NCI-H2171 (cell line): ENCODE measurements at places on chromosomes 7 and 10.

- no peak for DNase-seq
Measured at GRCh38 chr7:136446751-136447150, 421.7 kb upstream of the CHRM2 start.

DNA sequence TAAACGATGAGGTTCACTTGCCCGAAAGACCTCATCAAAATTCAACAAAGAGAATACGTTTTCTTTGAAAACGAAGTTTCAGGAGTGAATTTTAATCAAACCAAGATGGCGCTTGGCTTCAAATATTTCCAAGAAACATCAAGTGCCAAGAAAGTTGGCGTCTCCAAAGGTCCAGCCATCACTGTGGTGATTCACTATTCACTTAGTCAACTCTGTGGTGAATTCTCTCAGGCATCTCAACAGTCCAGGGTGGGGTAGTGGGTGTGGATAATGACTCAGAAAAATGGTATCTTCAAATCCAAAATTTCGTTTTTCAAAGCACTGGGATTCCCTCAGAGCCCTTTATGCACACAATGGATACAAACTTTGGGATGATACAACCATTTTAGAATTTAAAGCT is 133.1 kb downstream of the SVIL start:
- no peak for DNase-seq

GRCh38 chr10:124944982-124945381 is 3.1 kb downstream of the ZRANB1 start:
- no peak for DNase-seq

DNA sequence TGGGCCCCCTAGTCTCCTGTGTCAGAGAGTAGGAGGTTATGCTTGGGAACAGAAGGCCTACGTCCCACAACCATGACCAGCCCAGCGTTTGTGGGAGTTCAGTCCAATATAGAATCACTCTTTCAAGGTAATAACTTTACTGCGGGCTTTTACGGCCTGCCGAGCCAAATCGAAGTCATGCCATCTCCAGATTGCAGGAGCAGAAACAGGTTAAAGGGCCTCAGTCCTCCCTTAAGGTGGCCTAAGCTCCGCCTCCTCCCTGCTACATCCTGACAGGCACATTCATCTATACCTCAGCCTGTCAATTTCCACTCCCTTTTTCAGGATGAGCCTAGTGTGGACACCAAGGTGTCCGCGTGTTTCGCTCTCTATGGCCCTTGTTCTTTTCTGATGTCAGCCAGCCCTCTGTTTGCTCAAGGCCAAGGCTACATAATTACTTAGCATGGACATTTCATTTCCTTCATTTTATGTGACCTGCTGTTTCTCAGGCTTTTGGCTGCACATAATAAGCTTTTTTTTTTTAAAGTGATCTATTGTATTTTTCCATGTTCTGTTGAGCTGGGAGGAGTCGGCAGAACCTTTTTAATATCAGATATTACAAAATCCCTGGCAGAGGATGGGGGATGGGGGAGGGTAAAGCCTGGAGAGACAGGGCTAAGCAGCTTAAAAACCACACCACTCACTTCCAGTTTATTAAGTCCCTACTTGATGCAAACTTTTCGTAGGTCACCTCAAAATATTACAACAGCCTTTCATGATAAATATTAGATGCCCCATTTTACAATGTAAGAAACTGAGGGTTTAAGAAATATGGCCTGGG is 84.6 kb downstream of the CACNB2 start:
- DNase-seq = no peak

DNA sequence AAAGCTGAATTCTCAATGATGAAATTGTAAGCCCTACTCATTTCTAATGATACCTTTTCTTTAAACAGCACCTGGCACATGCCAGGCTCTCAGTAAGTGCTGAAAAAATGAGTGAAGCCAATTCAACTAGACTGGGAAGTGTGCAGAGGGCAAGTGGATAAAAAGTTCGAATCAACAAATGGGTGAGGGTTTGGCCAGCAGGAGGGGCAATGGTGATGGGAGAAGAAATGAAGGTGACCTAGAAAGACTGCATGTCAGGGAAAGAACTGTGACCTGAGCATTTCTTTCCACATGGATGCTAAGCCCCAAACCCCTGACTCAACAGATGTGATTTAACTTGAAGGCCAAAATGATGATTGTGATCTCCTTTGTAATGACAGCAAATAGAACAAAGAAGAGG is 54.6 kb downstream of the DKK1 start:
- DNase-seq = no peak

DNA sequence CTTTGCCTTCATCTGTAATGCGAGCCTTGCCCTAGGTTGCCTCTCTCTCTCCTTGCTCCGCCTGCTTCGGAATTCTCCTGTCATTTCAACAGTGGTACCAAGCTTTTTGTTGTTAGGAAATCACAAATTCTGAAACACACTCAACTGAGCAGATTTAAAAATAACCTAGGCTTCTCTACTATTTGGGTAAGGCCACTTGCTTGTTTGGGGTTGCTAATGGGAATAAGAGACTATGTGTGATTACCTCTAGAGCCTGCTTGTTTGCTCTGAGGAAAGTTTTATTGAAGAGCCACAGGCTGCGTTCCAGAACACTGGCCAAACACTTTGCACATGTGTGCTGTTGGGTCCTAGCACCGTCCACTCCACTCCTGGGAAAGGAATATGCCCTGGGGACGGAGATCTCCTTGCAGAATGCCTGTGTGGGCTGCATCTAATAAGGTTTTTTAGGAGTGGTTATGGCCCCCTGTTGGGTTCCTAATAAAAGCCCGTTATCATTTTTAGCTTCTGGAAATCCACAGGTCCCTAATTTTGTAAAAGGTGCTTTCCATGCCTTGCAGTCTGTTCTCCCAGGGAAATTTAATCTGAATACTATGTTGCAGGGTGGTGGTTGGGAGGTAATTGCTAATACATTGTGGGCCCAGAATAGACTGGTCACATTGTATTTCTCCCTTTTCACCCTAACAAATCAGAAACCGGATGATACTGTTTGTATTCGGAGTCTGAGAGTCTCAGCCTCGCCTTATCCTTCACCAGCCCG is 68.7 kb upstream of the KLF6 start:
- DNase-seq = no peak

DNA sequence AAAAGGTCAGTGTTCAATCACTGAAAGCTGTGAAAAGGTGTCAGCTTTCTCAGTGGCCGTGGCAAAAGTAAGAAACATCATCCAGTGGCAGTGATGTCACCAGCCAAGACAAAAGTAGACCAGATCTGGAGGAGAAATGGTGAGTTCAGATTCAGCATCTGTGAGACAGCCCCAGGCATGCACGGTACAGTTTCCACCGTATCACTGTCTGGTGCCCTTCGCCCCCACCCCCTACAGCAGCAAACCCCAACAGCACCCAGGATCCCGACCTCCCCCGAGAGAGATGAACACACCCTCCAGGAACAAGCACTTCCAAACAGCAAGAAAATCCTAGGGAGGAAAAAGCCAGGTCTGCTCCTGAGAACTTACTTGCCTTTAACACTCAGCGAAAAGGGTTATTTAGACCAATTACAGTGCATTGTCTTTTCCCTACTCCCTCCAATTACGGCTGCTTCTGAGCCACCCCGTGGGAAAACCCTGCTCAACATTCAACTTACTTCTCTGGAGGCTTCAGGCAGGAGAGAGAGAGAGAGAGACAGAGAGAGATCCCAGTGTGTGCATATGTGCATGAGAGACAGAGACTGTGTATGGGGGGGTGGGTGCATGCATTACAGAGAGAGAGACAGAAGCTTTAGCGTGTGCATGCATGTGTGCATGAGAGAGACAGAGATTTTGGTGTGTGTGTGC is 189.6 kb downstream of the GRID1 start:
- DNase-seq = no peak

- no peak for DNase-seq
Measured at GRCh38 chr10:127836966-127837365, 55.8 kb downstream of the CLRN3 start.

DNA sequence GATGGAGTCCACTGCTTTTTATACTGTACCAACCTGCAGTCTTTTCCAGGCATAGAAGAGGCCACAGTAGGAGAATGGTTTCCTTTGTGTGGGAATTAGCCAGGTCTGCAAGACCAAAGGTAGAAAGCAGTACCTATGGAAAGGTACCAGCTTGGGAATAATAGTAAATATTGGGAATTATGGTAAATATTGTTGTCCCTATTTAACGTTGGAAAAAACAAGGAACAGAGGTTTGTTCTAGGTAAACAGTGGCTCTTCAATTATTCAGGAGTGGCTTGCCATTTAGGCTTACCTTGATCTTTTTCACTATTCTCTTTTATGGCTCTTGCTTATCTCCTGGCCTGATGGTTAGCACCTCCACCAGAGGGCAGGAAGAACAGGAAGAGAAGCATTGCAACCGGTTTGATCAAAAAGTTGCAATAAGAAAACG is 43.9 kb upstream of the GSAP start:
- no peak for DNase-seq

- DNase-seq = no peak
Measured at GRCh38 chr7:113122744-113123143, 4.4 kb upstream of the SMIM30 start.

GRCh38 chr10:73843261-73843660 is 31.1 kb downstream of the CAMK2G start:
- DNase-seq = no peak

DNA sequence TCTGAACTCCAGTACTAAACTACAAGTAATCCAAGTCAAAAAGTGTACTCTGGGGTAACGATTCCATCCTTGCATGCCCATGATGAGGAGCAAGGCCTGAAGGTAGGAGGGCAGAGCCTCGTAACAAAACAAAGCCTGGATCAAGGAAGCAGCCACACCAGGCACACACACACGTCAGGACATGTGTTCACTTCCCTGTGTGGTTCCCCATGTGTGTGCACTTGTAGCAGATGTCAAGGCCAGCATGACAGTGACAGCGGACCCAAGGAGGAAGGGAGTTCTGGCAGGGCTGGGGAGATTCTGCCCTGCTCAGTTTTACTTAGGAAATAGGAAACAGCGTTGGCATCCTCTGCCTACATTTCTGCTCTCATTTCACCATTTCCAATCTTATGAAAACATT is 92.8 kb downstream of the ALOX5 start:
- no peak for DNase-seq

DNA sequence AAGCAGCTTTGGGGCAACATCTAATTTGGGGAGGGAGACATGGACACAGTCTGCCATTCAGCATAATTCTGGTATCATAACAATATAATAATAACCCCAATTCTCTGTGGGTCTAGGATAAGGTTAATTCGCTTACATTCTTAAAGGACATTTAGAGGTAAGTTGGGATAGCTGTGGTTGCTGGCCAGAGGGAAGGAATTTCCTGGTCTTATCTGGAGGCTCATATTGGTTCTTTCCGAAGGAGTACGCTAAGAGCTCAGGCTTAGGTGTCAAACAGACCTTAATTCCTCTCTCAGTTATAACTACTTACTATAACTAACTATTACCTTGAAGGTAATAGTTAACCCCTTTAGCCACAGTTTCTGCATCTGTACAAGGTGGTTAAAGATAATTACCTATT is 68.8 kb downstream of the SPAG6 start:
- DNase-seq = no peak

GRCh38 chr10:43258562-43259212 is 8.2 kb downstream of the RASGEF1A start:
- no peak for DNase-seq

GRCh38 chr10:84076047-84076388 is 63.3 kb upstream of the GHITM start:
- DNase-seq = no peak

DNA sequence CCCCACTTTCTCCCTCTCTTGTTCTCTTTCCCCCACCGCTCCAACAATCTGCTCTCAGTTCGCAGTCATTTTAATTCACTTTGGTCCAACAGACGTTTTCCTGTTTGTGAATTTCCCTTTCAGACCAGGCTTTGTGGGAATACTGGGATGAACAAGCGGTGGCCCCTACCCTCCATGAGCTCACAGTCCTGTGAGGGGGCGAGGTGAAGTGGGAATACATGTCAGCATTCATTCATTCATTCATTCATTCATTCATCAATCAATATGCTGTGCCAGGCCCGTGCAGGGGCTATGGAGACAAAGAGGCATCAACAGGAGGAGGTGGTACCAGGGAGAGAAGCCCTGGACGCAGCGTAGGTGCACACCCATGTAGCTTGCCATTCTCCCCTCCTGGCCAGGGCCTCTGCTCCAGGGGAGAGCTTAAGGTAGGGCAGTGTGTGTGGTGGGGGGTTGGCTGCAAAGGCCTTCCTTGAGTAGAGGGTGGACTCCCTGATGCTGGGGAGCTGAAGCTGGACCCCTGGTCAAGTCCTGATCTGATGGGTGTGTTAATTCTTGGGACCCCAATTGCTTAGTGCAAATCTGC is 16.1 kb downstream of the PRF1 start:
- DNase-seq = no peak

DNA sequence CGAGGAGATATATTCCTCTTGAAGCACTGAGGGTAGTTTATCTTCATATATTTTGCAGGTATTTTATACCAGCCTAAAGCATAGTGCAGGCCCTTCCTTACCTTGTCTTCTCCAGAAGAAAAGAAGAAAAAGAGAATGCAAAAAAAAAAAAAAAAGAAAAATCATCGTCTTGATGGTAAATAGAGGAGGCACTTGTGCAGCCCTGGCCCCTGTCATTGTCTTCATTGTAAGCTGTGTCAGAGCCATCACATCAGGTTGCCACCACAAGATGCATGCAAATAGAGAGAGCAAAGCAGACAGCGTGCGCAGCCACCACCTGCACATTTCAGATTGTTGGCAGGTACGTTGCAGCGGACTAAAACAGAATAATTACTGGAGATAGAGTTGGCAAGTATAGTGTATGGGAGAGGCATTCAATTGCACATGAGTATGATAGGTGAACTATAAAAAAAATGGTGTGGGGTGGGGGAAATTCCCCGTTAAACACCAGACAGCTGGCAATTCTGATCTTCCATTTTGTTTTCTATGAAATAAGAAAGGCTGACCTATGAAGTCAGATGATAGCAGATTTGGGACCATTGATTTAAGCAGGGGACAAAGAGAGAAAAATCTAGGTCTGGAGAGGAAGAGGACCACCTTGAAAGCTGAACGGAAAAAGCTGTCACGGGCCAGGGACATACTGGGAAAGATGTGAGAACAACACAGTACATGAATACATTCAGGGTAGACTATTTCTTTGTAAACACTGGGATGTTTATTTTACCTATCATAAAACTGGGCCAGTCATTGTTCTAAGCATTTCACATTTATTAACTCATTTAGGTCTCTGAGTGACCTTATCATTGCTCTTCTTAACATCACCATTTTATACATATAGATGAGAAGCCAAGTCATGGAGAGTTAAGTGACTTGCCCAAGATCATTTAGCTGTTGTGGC is 306.3 kb upstream of the SP8 start:
- no peak for DNase-seq
